ENCODE measurements at places on chromosomes 16 and 17.

GRCh38 chr16:3171855-3172593 is 16.0 kb upstream of the OR1F1 start:
- no peak for DNase-seq

- DNase-seq, result no peak
These were observed 182.2 kb upstream of the CPHXL start for GRCh38 chr16:75908331-75909117.

- peak; percentile 28 for DNase-seq
These were observed 19.8 kb downstream of the CARHSP1 start for GRCh38 chr16:8848939-8849391.

DNA sequence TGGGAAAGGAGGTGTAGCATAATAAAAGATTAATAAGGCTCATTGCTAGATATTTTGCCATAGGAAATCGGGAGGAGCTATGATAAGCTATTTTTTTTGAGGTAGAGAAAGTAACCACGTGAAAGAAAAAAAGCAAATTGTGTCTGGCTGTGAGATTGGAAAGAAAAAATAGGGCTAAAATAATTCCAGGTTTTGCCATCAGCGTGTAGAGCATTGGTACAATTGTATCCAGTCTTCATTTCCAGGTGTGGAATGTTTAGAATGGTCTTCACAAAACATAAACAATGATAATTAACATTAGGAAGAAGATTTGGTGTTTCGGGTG is 1.1 kb downstream of the TANC2 start:
- no peak for DNase-seq

- DNase-seq, result peak; percentile 98
These were observed at the start of gene DVL2 for GRCh38 chr17:7234083-7234951. Gene DVL2, minus strand, starts transcription at chr17:7234517. Its CDS starts 255 bp downstream, at chr17:7234262.
